Activated T-helper 17 cell treated with anti-CD3 and anti-CD28 coated beads, Interleukin-2, amount 50 U/mL, for 72 hours (primary cell): ENCODE measurements at places on chromosomes 3 and 15.
A peak's percentile ranks its signal among the peaks of the same experiment; 100 is the strongest.

DNA sequence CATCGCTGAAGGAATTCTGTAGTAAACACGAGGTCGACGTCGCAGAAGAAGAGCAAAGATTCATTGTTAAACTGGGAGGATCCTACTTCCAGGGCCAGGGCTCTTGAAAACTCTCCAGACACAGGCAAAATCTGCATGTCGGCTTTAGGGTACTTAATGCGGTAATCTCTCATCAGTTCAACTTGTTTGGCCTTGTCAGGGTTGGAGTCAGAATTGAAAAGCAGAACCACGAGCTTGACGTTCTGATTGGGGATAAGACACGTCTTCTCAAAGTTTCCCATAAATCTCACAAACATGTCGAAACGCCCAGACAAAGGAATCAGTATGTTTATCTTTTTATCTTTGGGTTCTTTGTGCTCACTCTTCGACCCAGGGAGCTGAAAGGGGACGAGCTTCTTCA is 74.0 kb downstream of the CHSY1 start:
- no peak for ATAC-seq

- no peak for ATAC-seq
Measured at GRCh38 chr3:5251196-5251583, 63.7 kb downstream of the EDEM1 start.

GRCh38 chr3:70815817-70816216 is 503.4 kb upstream of the MDFIC2 start:
- no peak for ATAC-seq

DNA sequence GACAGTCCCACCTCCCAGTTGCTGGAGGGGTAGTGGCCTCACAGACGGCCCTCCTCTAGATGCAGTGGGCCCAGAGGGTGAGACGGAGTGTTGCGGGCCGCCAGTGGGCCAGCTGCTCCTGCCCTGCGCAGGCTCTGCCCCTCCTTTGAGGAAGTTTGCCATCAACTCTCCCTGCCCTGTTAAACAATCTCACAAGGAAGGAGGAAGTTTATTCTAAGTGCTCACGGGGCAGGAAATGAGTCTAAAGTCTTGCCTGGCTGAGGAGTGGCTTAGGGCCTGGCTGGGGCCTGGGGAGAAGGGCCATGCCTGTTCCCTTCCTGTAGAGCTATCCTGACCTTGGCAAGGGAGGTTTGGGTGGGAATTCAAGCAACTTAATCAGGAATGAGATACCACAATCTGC is at the start of gene FAM3D:
Gene FAM3D (minus strand): TSS at position 92 of the 400 bp plus-strand sequence. CDS start 11,211 bp downstream, outside the sequence.
- no peak for ATAC-seq

DNA sequence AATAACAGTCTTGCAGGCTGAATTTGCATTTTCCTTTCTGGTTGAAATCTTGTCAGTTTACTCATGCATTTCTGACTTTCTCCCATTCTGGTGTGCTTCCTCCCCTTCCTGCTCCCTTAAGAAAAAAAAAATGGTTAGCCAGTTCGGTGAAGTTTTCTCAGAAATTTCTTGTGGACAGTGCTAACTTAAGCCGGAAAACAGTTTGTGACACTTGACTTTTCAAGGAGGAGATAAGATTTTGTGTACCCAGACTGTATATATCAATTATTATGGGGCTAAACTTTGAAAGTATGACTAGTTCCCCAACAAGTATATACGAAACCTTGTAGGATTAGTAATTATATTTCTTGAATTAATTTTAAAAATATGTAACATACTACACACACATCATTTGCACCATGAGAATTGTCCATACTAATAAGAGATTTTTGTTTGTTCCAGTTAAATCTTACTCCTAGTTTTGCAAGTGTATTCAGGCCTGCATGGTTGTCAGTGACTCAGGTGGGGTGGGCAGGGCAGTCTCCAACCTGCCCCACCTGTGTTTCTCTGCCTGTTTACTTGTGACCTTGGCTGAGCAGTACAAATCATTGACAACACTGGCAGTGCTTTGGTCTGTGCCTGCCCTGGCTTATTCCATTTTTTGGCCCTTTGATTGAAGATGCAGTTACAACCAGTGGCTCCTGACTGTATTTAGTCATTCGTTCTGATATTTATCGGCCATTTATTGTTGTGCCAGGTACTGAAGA is 19.1 kb downstream of the UBE2E1 start:
- ATAC-seq: no peak

GRCh38 chr3:104982130-104982529 is 384.6 kb upstream of the ALCAM start:
- ATAC-seq: no peak

DNA sequence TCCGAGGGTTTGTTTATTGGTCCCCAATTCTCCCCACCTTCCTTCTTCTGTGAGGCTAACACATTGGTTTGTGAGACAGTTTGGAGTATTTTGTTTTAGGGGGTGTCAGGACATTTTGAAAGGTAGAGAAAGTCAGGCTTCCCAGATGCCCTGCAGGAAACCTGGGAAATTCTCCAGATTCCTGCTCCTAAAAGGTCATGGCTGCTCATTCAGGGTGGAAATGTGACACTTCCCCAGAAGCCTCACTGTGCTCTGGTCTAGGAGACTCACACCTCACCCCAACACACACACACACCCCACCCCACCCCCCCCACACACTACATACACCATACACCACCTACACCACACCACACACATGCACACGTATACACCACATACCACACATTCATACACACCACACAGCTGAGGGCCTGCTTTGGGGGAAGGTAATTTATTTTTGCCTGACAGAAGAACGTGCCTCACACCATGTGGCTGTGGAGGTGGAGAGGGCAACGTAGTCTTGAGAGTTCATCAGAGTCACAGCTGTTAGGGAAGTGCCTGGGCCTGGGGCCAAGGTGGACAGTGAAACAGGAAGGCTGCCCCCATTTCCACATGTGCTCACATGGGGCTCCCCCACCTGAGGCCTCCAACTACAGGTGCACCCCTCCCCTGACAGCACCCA is 40.4 kb upstream of the LIMD1 start:
- ATAC-seq: peak; percentile 25

DNA sequence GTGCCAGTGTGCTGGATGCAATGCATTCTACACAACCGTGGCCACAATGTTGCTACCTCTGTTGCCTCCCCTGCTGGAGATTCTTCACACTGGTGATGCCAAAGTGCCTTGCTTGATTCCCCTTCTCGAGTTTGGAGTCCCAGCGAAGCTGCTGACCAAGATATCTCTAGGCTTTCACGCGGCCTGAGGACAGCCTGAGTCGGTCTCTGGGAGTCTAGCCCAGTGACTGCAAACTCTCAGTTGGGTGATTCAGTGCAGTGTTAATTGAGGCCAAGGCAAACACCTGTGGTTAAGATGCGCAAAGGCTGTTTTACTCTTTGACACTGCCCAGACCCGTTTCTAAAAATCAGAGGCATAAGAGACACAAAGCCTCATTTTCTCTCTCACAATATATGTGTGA is 434.4 kb downstream of the NR2F2 start:
- no peak for ATAC-seq

GRCh38 chr15:73584699-73585420 is 48.3 kb downstream of the NPTN start:
- ATAC-seq: peak; percentile 67

GRCh38 chr3:34212656-34213055 is 414.2 kb downstream of the PDCD6IP start:
- no peak for ATAC-seq

DNA sequence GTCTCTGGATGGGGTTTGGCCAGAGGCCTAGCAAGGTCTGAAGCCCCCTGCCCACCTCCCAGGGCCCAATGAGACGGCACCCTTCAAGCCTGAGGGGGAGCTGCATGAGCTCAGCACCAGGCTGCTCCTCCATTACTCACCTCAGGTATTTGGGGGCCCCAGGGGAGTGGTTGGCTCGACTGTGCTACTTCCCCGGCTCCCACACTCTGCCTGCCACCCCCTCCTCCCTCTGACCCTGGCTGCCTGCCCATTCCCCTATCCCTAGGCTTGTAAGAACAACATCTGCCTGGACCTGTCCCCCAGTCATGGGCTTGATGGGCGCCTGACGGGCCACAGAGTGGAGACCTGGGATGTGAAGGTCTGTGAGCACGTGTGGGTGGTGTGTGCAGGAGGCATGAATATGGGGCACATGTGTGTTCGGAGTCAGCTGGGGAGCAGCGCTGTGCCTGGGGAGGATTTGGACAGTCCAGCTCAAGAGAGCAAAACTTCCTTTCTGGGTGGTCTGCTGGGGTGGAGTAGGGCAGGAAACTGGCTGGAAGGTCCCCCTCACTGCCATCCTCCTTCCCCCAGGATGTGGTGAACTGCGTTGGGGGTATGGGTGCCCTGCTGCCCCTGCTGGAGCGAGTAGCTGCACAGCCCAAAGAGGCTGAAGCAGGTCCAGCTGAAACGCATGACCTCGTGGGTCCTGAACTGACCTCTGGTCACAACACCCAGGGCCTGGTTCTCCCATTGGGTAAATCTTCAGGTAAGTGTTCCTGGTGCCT is 17.4 kb downstream of the NBEAL2 start:
- ATAC-seq: no peak

- no peak for ATAC-seq
Measured at GRCh38 chr3:170751083-170751898, 118.7 kb downstream of the RPL22L1 start.

GRCh38 chr15:97692301-97693015 is 268.0 kb upstream of the ARRDC4 start:
- no peak for ATAC-seq

DNA sequence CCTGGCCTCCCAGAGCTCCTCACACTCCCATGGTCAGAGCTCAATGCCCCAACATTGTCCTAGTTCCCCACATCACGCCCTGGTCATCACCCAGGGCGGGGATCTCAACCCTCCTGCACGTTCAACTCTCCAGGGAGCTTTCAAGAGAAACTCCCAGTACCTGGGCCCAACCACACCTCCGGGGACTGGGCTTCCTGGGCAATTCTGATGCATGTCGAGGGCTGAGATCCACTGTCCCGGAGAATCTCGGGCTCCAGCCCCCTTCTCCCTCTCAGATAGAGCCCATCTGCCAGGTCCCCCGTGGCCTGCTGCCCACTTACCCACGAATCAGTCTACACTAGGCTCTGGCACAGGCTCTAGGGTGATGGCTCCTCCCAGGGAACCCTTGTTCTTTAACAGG is 39.2 kb downstream of the UMPS start:
- ATAC-seq: no peak

- ATAC-seq: no peak
Measured at GRCh38 chr3:185866555-185866954, 41.7 kb upstream of the IGF2BP2 start.

GRCh38 chr15:29690765-29691475 is 131.3 kb downstream of the TJP1 start:
- ATAC-seq: no peak

DNA sequence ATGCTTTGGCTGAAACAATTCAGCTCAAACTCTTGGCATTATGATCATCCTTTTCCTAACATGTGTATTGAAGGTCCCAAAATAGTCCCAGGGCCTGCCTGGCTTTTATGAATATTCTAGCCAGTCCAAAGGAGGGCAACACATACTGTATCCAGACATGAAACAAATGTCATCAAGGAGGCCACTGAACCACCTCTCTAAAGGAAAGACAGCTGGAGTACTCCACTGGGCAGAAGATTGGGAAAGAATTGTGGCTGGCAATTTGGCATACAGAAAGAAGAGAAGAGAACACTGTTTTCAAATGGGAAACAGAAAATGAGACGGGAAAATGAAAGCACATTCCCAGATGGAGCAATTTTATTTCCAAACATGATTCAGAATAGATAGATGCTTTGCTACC is 80.6 kb downstream of the NCEH1 start:
- no peak for ATAC-seq

- ATAC-seq: no peak
Measured at GRCh38 chr3:190302212-190302867, 19.9 kb downstream of the CLDN1 start.

DNA sequence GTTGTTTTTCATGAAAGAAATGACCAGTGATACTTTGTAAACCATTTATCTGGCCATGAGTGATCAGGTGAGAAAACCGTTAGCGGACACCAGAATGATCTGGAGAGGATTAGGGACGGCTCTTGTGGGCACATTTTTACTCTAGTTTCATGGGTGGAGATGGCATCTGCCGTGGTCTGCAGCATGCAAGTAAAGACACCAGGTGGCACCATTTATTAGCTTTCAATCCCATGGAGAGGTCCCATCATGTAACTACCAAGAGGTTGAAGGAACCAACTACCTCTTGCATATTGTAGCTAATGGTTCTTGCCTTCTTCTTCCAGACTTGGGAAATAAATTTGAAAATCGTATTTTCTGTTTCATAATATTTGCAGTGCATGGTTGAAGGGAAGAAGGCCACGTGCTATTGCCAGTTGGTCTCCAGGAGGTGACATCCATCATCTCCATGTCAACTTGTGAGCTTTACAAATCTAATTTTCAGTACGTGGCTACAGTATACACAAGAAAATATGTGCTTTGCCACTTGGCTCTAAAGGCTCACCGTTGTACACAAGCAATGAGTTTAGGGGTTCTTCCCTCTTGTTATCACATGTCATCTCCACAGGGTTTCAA is 1.5 kb upstream of the MAPKBP1 start:
- ATAC-seq: peak; percentile 13

GRCh38 chr15:23572844-23573243 is 7.4 kb downstream of the MKRN3 start:
- no peak for ATAC-seq

DNA sequence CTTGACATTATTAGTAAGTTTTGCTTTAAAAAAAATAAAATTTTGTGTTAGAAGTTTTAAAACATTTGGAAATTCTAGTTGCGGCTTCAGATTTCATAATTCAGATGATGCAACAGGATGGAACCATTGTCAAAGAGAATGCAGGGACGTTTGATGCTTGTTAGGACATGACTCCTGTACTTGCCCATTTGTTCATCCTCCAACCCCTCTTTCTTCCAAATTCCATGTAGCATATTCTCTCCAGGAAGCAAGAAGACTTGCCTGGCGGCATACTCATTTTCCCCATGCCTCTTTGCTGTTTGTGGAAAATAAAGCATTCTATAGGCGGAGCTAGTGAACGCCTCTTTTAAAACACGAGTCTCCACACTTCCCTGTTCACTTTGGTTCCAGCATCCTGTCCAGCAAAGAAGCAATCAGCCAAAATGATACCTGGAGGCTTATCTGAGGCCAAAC is at the start of gene CSTA:
Gene CSTA (plus strand): TSS at position 378 of the 453 bp plus-strand sequence. CDS start 45 bp downstream, at position 423.
- ATAC-seq: no peak

- ATAC-seq: peak; percentile 90
Measured at GRCh38 chr3:9778143-9779074, 8.7 kb upstream of the CAMK1 start.

- no peak for ATAC-seq
Measured at GRCh38 chr15:48176957-48177356, 1.1 kb downstream of the MYEF2 start.

DNA sequence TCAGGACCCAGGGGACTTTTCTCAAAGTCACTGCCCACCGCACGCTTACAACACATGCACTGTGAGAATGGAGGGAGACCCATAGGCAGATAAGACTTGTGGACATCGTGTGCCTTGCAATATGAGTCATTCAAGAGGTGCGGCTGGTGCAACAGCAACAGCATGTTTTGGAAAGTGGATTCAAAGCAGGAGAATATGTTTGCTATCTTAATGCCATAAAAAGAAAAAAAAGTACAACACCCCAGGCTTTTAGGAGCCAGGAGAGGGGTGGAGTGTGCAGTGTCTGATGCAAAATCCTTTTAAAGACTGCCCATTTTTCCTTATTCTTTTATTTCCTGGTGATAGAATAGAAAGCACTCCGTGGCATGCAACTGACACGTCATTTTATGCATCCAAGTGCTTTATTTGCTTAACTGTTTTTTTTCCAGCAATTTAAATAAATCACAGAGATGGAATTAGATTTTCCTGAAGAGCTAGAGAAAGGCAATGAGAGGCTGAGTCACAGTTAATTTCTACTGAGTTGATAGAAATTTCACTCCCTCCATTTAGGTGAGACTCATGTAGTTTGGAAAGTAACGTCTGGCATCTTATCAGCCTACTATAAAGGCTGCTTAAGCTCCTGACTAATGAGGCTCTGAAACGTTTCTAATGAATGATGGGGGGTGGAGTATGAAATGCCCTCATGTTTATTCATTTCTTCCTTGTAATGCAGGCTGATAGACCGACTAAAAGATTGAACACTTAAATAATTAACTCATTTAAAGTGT is 96.4 kb downstream of the NSUN3 start:
- ATAC-seq: no peak
